ENCODE measurements at places on chromosomes 11 and 22.

DNA sequence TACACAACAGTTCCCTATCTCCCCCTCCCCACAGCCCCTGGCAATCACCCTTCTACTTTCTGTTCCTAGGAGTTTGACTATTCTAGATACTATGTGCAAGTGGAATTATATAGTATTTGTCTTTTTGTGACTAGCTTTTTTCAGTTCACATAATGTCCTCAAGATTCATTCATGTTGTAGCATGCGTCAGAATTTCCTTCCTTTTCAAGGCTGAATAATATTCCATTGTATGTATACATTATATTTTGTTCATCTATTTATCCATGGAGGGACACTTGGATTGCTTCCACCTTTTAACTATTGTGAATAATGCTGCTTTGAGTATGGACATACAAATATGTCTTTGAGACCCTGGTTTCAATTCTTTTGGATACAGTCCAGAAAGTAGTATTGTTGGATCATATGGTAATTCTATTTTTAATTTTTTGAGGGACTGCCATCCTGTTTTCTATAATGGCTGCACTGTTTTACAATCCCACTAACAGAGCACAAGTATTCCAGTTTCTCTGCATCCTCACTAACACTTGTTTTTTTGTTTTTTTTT, 128.8 kb downstream of the ARHGAP42 start:
- DNase-seq, result no peak

- DNase-seq, result no peak
These were observed 939 bp downstream of the ALX4 start for GRCh38 chr11:44308923-44309477.

- DNase-seq, result peak; percentile 45
These were observed 77.0 kb downstream of the ZNF280B start for GRCh38 chr22:22431271-22432220.

DNA sequence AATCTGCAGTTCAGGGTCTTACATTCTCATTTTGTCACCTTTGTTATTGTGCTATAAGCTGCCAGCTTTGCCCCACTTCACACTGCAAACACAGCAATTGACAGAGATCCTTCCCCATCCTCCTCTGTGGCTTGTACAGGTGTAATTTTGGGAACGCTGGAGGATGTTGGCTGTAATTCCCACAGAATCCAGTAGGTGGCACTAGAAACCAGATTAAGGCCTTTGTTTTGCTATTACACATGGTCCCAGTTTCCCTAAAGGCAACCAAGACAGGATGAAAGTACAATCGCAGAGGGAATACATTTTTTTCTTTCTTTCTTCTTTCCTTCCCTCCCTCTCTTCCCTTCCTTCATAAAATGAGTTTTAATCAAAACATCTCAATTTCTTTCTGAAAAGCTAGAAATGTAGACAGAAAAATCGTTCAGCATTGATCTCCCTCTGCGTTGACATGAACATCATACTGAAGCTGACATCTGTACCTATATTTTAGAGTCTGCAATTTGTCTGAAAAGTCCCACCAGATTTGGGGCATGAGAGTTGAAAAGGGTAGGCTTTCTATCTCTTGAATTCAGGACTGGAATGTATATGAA, 21.3 kb upstream of the NELL1 start:
- peak; percentile 50 for DNase-seq

GRCh38 chr11:122205036-122205435, 89.0 kb upstream of the BLID start:
- no peak for DNase-seq

GRCh38 chr22:38963872-38964271, 6.5 kb downstream of the APOBEC3A start:
- no peak for DNase-seq

DNA sequence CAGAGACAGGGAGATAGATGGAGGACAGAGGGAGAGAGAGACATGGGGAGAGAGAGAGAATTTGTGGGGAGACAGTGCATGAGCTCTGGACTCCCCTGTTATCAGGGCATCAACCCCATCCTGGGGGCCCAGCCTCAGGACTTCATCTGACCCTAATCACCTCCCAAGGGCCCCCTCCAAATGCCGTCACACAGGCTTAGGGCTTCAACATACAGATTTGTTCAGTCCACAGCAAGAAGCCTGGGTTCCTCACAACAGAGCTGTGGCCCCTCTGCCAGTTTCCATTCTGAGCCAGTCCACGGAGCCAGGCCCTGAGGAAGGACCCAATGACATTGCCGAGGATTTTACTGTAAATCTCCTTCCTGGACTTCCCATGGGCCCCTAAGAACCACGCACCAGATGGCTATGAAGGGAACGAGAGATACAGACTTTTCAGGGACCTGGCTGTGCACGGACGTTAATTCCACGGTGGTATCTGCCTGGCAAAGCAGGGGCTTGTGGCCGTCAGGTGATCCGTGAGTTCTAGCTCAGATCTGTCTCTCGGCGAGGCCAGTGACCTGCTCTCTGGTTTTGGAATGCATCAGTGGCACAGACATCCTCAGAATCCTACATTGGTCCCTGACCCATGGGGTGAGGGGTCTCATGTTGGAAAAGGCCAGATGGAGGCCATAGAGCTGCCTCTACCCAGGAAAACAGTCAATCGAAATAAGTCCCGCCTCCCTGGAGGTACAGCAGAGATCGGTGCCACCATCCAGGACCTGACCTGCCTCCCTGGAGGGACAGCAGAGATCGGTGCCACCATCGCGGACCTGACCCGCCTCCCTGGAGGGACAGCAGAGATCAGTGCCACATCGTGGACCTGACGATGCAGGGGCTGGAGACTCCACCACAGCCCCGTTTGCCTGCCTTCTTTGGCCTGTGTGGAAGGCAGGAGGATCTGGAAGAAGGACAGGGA, 8.7 kb upstream of the B4GALNT4 start:
- no peak for DNase-seq

GRCh38 chr11:26078231-26078821, 253.6 kb upstream of the ANO3 start:
- no peak for DNase-seq

DNA sequence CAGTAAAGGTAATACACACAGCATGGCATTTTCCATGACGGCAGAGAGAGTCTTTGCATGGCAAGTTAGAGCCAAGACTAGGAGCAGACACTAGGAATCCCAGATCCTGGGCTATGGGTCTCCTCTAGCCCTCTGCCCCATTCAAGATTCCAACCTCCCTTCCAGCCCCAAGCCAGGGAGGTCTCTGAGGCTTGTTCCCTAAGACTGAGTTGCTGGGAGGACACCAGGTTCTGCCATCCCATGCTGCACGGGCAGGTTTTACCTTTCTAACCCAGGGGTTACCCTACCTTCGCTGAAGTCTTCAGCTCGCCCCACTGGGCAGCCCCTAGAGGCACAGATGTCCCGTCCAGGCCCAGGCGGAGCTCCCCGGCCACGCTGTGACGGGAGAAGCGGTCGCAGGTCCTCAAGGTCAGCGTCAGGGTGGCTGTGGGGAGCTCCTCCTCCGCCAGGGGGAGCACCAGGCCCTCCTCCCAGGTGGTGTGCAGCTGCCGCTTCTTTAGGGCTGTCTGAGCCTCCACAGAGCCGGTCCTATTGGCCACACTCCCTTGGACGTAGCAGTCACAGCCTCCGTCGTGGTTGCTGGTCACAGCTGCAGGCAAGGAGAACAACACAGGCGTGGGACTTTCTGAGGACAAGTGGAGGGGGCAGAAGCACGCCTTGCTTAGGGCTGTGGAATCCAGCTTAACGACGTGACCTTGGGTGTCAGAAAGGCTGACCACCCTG, 33.8 kb downstream of the SYT13 start:
- peak; percentile 41 for DNase-seq

GRCh38 chr11:102666331-102666957, 39.1 kb downstream of the MMP27 start:
- peak; percentile 52 for DNase-seq

DNA sequence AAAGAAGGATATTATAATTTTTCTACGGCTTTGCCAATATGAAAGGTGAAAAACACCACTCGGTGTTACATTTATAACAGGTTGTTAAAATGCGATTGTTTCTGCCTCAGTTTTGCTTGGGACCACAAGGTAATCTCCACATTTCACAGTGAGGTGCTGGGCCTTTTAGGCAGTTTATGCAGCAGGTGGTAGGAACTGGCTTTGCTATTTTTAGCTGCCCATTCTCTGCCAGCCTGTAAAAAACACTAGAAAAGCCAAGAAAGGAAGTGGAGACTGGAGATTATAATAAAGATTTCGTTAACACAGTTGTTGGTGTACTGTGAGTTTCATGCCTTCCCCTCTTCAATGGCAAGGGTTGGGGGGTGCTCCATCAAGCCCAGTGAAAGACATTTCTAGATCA, 8.0 kb upstream of the MRPL16 start:
- no peak for DNase-seq

DNA sequence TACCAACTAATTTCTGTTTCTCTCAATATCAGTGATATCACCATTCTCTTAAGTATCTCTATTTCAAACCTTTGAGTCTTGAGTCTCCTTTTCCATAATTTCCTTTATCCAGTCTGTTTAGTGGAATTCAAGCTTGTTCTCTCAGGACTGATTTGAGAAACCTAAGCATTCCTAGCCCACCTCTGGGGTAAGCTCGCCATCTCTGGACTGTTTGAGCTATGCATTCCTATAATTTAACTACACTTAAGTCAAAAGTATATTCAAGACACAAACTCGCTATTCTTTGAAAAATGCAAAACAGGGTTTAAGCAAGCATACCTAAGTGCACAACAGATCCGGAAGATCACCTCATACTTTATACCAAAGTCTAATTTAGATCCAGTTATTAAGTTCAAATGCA, 2.1 kb upstream of the DLAT start:
- DNase-seq, result no peak

DNA sequence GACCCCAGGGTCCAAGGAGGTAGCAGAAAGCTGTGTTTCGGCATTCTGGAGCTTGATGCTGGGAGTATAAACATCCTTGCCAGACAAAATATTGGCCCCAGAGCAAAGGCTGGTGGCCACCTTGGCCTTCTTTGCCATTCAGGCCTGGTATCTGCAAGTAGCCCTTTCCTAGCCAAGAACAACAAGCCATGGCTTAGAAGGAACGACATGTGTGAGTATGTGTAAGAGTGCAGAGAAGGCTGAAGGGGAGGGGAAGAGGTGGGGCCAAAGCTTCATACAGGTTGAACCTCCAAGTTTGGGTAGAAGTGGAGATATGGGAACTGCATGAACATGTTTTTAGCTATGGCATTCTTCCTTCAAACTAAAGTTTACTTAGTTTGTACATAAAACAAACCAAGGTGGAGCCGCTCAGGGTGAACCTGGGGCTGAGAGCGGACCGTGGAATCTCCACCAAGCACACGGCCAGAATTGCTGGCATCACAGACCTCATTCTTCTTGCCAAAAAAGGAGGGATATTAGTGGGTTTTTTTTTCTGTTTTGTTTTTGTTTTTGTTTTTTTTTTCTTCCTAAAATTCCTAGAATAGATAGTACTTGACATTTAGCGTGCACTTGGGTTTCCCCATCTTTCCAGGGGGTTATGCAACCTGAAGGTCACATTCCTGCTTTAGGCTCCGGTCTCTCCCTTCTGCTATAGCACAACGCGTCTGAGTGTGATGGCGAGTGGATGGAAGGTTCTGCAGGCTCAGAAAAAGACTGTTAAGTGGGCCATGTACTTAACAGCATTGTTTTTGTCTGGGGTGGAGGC, 70.9 kb downstream of the ADAMTS15 start:
- no peak for DNase-seq

DNA sequence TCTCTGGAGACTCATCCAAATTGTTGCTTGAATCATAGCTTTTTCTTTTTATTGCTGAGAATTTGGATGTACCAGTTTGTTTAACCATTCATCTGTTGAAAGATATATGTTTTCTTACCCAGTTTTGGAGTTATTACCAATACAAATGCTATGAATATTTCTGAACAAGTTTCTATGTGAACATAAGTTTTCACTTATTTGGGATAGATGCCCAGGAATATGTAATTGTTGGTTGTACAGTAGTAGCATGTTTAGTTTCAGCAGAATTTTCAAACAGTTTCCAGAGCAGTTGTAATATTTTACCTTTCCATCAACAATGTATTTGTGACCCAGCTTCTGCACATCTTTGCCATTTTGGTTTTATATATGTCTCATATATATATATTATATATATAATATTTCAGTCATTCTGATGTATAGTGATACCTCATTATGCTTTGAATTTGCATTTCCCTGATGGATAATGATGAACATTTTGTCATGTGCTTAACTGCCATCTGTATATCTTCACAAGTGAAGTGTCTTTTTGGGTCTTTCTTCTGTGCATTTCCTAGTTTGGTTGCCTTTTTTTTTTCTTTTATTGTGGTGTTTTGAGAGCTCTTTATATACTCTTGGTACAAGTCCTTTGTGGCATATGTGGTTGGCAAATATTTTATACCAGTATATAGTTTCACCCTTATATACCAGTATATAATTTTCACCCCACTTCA, 118.8 kb downstream of the LUZP2 start:
- DNase-seq, result no peak

DNA sequence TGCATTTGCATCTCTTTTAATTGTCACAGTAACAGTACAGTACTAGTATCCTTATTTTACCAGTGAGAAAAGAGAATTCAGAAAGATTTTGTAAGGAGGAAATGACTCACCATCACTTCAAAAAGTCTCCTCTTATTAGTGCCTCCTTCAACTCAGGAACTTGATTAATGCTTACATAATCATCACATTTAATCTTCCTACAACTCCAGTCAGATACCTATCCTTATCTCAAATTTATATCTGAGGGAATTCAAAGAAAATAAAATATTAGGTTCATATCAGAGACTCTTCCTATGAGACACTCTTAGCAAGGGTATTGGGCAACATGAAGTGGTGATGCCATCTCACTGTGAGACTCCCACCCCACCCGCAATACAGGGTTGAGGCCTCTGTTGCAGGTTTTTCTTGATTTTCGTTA, 26.1 kb upstream of the CTSC start:
- DNase-seq, result peak; percentile 37

GRCh38 chr22:35883031-35883620, 145.5 kb downstream of the RBFOX2 start:
- DNase-seq, result peak; percentile 67

DNA sequence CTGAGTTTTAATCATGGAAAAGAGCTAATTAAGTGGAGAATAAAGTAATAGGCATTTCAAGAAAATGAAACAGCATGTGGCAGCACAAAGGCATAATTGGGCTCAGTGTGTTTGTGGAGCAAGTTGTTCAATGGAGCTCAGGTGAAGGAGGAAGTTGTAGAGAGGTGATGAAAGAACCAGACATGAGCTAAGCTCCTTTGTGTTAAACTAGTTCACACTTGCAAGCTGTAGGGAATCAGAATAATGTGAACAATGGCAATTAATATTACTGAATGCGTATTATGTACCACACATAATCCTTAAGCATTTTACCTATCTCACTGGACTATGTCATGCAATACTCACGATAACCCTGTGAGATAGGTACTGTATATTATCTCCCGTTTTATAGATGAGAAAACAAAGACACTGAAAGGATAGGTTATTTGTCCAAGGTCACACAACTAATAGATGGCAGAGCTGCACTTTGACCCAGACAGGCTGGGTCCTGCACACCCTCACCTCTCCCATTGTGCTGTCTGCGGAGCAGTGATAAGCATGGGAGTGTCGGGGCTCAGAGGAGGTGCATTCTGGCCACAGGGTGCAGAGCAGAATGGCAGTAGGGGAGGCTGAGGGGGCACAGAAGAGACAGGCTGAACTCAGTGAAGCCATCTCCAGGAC, 8.9 kb downstream of the OLFML1 start:
- no peak for DNase-seq
